ENCODE measurements at places on chromosomes 11 and 22. TPM values are rescaled to one million over a fixed set of nuclear protein-coding genes. Genes with fewer than 3 reads are reported as not detected.

SMPD1 gene
- total RNA-seq: 13.7 TPM

TSPAN18 gene
- 26.3 TPM for total RNA-seq

PATE2 gene
- 0.13 TPM for total RNA-seq

ABCG4 gene
- total RNA-seq: under 0.01 TPM

YPEL4 gene
- 0.13 TPM for total RNA-seq

TKFC gene
- total RNA-seq: 18.0 TPM

RFPL3 gene
- not detected for total RNA-seq

ADORA2A gene
- 3.0 TPM for total RNA-seq

All from dermis microvascular lymphatic vessel endothelial cell (primary cell).